ENCODE measurements at places on chromosomes 5 and 9.

DNA sequence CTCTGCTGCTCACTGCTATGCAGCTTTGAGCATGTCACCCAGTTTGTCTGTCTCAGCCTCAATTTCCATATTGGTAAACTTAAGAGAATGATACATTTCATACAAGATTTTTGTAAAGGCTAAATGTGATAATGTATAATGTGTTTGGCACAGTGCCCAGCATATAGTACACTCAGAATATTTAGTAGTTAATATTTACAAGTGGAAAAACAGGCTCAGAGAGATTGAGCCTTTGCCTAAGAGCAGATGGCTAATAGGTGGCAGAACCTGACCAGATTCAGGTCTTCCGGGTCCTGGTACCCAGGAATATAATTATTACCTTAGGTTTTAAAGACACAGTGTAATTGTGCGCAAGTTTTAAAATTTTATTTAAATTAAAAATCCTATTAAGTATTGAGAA is 46.8 kb upstream of the KIAA1958 start:
- no peak for DNase-seq

- DNase-seq: no peak
These were observed 183.3 kb downstream of the SEMA5A start for GRCh38 chr5:9362600-9362999.

- DNase-seq: no peak
These were observed 84.8 kb upstream of the MIER3 start for GRCh38 chr5:57036761-57037160.

- DNase-seq: no peak
These were observed 56.1 kb downstream of the GRIA1 start for GRCh38 chr5:153546566-153546965.

GRCh38 chr9:135242049-135242396 is 154.6 kb downstream of the OLFM1 start:
- DNase-seq: no peak

DNA sequence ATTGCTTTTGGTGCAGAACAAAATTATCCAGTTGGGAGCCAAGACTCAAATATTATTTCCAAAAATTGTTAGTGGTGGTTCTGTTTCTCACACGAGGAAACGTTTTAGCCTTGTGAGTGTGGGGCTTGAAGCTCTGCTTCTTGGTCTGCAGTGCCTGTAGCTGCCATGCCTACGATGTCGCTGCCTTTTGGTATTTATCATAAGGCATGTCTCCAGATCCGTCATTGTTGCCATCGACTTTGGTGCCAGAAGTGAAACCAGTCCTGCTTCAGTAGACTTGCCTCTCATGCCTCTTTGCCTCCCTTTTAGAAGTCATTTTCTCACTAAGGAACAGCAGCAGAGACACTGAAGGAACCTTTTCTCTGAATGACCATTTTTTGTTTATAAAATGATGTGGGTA is 29.7 kb upstream of the CATSPER3 start:
- DNase-seq: no peak

DNA sequence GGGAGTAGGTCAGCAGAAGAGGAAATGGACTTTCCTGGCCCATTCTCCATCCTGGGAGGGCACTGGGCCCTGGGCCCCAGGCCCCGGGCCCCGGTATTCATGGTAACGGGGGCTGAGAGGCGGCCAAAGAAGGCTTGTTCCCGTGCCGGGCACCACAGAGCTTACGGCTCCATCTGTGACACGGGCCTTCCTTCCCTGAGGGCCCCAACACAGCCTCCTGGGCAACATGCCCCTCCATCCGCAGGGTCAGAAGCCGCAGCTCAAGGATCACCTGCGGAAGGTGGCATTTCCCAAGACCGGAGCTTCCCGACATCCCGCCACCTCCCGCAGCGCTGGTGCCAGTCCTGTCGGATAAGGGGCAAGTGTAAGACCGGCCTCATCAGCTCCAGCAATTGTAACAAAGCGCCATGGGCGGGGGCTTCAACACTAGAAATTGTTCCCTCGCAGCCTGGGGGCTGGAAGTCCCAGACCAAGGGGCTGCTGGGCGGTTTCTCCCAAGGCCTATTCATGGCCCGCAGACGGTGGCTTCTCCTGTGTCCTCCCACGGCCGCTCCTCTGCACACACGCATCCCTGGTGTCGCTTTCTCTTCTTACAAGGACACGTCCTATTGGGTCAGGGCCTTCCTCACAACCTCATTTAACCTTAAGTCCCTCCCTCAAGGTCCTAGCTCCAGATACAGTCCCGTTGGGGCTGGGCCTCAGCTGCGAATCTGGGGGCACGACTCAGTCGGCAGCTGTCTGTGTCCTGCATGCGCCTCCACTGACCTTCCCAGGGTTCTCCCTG is 31.2 kb upstream of the SLC12A7 start:
- no peak for DNase-seq

- DNase-seq: no peak
These were observed 5.7 kb downstream of the C9orf43 start for GRCh38 chr9:113416149-113416721.

GRCh38 chr5:50320131-50320749 is 120.8 kb downstream of the EMB start:
- no peak for DNase-seq
